Right ventricle myocardium superior (tissue), 1 donor: ENCODE measurements at places on chromosomes 7 and 10.

- no peak for DNase-seq
Measured at GRCh38 chr7:33940503-33940902, 35.2 kb downstream of the BMPER start.

GRCh38 chr7:151035026-151035717 lies 6.9 kb downstream of the ABCB8 start:
- no peak for DNase-seq

- DNase-seq: no peak
Measured at GRCh38 chr7:150904011-150904909, 51.9 kb downstream of the AOC1 start.

- no peak for DNase-seq
Measured at GRCh38 chr10:108561649-108562048, 1361.7 kb downstream of the XPNPEP1 start.

- no peak for DNase-seq
Measured at GRCh38 chr7:40622941-40623501, 488.2 kb downstream of the SUGCT start.

DNA sequence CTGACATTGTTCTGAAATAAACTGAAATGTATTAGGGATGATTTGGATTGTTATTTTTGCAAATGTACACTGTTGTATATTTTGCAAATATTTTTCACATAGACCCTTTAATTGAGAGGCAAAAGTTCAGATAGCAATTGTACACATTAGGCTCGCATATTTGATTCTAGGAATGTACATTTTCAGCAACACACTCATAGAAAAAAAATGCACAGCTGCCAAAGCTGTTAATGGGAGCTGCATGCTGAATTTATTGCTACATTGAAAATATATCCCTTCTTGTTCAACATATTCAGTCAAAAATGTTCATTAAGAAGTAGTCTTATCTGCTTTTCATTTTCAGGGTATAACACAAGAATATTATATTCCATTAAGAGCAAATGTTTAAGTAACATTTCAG lies 512.9 kb downstream of the ATRNL1 start:
- DNase-seq: no peak

GRCh38 chr10:104396581-104396980 lies 42.9 kb downstream of the CFAP58 start:
- DNase-seq: no peak

DNA sequence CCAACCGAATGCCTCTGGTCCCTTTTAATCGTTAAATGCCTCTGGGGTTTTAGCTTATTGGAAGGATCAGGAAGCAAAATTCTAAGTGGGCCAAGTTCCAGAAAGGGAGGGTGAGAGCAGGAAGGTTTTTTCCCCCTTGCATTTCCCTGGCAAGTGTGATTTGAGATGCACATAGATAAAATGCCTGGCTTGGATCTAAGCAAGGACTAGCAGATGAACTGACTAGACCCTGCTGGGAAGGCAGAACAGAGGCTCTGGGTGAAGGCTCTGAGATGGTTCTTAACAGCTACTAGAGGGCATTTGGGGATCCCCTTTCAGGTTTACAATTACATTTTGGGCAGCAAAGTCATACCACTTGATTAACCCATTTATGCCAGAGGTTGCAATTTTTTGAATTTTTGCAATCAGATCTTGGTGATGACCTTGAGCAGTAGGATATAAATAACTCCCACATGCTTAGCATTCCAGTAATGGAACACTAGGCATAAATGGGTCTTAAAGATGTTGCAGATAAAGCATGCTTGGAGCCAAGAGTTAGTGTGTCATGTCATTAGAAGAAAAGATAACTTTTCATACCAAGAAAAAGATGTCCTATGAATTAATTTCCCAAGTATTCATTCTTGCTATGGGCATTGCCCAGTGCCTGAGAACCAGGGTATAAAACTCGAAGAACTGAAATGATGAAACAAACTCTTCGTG lies 205.9 kb downstream of the SEC23IP start:
- no peak for DNase-seq

DNA sequence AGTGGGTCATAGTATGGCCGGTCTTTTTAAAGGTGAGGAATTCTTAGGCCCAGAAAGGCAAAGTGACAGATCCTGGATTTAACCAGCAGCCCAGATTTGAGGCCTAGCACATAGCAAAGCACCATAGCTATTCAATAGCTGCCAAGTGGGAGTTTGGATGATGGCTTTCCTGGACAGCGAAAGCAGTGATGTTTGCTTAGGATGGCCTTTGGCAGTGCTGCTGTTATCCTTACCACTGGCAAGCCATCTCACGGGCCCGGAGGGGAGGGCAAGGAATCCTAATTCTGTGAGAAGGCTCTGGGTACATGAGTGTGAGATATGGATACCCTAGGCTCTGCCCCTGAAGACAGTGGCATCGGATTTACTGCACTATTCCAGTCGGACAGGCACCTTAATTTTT lies 50.4 kb downstream of the TCF7L2 start:
- DNase-seq: no peak

- DNase-seq: no peak
Measured at GRCh38 chr10:76563286-76563685, 1074.3 kb downstream of the KCNMA1 start.

DNA sequence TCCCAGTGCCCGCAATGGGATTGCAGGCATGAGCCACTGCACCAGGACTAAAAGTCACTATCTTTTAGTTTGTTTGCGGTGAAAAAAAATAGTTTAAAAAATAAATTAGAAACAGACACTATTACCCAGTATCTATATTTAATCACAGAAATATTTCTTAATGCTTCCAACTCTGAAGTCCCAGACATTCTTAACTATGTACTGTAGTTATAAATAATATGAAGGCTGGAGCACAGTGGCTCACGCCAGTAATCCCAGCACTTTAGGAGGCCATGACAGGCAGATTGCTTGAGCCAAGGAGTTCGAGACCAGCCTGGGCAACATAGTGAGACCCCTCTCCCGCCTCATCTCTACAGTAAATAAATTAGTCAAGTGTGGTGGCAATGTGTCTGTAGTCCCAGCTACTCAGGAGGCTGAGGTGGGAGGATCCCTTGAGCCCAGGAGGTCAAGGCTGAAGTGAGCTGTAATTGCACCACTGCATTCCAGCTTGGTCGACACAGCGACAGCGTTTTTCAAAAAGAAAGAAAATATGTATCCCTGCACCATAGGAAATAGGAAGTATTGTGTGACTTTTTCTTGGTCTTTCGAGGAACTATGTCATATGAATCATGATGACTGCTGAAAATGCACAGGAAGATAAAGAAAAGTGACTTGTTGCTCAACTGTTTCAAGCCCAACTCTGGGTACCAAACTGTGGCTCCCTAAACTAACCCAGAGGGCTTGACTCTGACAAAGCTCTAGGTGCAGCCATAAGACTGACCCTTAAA lies 74.9 kb upstream of the STEAP1B start:
- DNase-seq: no peak

GRCh38 chr10:109933984-109934565 lies 10.8 kb upstream of the XPNPEP1 start:
- no peak for DNase-seq

DNA sequence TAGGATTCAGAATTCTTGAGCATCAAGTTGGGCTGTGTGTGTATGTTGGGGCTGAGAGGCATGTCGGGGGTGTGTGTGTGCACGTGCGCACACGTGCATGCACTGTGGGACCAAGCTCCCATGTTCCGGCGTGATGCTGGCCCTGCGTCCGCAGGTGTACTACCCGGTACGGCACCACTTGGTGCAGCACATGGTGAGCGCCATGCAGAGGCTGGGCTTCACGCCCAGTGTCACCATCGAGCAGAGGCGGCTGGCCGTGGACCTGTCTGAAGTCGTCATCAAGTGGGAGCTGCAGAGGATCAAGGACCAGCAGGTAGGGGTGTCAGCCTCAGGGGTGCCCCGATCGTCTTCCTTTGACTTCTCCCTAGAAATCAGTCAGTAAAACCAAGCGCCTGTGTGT lies 77.7 kb downstream of the TRRAP start:
- DNase-seq: no peak

- no peak for DNase-seq
Measured at GRCh38 chr7:5139998-5140397, 50.0 kb upstream of the WIPI2 start.
